ENCODE measurements at places on chromosomes 6 and 20.

DNA sequence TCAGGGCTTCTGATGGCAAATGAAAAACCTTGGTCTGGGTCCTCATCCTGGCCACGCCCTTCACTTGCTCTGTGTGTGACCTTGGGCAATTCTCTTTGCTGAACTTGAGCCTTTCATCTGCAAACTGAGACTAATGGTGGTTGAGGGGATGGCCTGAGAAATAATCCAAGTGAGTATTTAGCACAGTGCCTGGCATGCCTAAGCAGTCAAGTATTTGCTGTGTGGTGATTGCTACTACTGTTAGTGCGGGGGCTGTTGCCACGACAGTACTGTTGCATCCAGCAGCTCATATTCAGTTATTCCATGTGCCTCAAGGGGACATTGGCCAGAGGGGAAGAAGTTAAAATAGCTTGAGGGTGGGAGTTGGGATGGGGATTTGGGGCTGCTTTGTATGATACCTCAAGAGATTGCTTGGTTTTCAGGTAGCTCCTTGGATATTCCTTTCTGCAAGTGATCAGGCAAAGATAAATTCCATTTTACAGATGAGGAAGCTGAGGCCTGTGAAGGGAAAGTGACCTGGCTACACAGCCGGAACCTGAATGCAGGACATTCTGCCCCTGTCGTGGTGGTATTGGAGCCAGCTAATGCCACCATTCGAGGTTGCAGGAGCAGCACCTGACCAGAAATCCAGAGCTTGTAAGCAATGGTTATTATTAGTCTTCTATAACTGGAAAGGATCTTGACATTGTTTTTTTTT, 45.1 kb upstream of the EPB41L1 start:
- no peak for DNase-seq

GRCh38 chr6:40889137-40889832, 149.7 kb downstream of the UNC5CL start:
- no peak for DNase-seq

DNA sequence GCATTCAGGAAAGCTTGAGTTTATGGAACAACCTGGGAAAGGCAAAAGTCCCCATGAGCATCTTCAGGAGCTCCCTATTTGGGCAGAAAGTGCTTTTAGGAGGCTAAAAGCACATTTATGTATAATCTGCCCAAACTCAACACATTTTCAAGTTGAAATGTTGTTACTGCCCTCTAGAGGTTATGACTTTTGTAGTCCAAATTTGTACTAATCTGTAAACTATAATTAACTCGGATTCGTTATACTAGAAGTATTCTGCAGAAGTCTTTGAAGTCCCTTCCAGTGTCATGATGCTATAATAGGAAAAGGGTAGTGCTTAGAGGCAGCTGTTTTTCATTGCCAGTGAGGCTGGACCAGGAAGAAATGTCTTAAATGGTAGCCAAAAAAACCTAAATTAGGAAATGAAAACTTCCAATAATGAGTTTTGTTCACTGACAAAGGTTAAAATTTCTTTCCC, 44.8 kb upstream of the EMILIN3 start:
- DNase-seq = no peak

GRCh38 chr6:70758883-70759282, 91.2 kb downstream of the SMAP1 start:
- no peak for DNase-seq

DNA sequence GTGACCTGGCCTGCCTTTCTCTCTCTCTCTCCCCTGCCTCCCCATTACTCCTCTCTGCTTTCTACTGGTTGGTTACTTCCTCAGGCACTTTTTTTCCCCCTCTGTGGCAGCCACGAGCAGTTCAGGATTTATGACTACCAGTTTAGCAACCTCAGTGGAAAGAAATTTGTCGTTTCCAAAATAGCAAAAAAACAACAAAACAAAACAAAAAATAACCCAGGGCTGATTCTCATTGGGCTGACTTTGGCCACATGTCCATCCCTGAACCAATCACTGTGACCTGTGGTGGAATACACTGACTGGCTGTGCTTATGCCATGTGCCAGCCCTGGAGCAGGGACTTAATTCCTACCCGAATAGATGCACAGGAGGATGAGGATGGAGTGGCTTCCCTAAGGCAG, 137.4 kb downstream of the TFAP2C start:
- DNase-seq = no peak

GRCh38 chr6:136306466-136306865, 16.8 kb upstream of the BCLAF1 start:
- no peak for DNase-seq

DNA sequence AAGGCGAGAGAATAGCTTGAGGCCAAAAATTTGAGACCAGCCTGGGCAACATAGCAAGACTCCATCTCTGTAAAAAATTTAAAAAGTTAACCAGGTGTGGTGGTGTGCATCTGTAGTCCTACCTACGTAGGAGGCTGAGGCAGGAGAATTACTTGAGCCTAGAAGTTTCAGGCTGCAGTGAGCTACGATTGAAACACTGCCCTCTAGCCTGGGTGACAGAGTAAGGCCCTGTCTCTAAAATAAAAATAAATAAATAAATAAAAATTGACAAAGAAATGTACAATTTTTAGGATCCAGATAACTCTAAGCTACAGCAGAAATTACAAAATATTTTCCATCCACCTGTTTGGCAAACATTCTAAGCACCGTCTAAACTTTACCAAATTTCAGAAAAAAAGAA, 941.0 kb upstream of the ADGRB3 start:
- no peak for DNase-seq

- DNase-seq = no peak
Observed at GRCh38 chr6:115358616-115359015, 702.1 kb downstream of the FRK start.

GRCh38 chr6:17457405-17457804, 64.0 kb downstream of the CAP2 start:
- no peak for DNase-seq

GRCh38 chr20:32336918-32337347, 21.2 kb upstream of the ASXL1 start:
- DNase-seq = no peak

DNA sequence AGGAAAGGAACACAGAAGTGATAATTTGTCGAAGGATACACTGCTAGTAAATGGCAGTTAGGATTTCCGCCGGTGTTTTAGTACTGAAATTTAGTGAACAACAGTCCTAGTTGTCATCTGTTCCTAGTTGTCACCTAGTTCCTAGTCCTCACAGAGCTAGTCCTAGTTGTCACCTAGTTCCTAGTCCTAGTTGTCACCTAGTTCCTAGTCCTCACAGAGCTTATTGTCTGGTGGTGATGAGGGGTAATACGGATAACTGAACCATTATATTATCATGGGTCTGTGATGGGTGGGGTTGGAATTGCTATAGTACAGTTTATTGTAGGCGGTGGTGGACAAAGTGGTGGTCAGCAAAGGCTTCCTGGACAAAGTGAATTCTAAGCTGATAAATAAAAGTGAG, 1.8 kb downstream of the SNRNP48 start:
- DNase-seq = no peak

GRCh38 chr6:25222006-25222678, 57.0 kb upstream of the CARMIL1 start:
- DNase-seq = no peak

DNA sequence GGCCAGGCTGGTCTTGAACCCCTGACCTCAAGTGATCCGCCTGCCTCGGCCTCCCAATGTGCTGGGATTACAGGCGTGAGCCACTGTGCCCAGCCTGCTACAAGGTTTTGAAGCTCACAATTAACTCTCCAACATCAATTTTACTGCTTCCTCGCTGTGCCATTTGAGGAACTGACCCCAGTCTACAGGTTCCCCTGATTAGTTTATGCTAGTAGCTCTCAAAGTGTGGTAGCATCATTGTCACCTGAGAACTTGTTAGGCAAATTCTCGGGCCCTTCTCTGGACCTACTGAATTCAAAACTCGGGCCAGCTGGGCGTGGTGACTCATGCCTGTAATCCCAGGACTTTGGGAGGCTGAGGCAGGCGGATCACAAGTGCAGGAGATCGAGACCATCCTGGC, 49.4 kb downstream of the MCUR1 start:
- DNase-seq = no peak

DNA sequence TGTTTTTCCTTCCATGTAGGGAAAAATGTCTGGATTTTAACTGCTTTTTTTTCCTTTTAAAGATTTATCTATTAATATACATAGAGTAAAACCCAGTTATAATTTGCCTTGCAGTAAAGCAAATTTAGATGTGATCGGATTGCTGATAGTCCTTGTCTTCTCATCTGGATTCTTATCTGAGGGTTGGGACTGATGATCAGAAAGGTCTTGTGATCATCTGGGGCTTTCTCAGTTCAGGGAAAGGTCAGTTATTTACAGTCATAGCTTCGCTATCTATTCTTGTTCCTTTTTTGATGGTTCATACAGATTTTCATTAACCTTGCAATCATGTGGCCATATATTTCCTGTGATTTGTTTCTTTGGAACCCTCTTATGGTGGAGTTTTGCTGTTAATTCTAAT, 63.8 kb upstream of the CLDN20 start:
- no peak for DNase-seq

GRCh38 chr6:14559746-14560536, 442.4 kb downstream of the CD83 start:
- no peak for DNase-seq

DNA sequence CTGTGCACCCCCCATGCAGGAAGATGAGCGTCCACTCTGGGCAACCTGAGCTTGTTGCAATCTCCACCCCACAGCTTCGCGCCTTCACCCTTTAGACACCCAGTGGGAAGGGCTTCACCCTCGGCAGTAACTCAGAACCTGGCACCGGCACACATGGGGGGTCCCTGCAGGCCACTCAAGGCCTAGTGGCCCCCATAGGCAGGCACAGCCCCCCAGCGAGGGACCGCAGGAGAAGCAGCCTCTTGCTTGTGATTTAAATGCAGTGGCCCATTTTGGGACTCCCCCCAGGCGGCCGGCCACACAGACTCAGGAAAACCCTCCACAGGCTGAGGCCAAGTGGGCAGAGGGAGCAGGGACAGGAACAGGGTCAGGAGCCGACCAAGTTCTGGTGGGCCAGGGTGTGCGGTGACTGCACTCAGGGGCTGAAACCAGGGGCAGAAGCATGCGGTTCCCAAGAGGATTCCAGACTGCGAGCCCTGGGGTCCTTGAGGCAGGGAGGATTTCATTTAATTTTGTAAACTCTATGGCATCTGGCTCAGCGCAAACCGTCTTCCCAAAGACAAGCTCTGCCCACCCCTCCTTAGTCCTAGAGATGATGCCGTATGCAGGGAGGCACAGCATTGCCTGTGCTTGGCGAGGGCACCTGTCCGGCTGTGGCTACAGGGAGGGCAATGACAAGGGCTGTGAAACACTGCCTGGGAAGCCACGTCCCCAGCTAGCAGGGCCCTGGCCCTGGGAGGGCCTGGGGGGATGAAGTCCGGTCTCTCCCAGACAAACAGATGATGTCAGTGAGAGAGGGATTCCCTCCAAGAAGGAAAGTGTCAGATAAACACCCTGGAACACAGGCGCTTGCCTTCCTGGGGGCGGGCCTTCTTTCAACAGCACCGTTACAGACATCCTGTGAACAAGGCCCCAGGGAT, 52.9 kb upstream of the GPR31 start:
- no peak for DNase-seq

GRCh38 chr6:121510568-121511177, 75.2 kb downstream of the GJA1 start:
- DNase-seq = no peak

- no peak for DNase-seq
Observed at GRCh38 chr6:150966786-150967185, 101.3 kb downstream of the MTHFD1L start.

- DNase-seq = no peak
Observed at GRCh38 chr20:10558635-10559187, 115.1 kb downstream of the JAG1 start.

DNA sequence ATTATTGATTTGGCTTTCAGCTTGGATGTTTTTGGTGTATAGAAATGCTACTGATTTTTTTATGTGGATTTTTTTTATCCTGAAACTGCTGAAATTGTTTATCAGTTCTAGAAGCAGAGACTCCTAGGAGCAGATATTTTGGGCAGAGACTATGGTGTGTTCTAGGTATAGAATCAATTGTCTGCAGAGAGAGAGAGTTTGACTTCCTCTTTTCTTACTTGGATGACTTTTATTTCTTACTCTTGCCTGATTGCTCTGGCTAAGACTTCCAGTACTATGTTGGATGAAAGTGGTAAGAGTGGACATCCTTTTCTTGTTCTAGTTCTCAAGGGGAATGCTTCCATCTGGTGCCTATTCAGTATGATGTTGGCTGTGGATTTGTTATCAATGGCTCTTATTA, 370.6 kb downstream of the PHF3 start:
- DNase-seq = no peak

- DNase-seq = no peak
Observed at GRCh38 chr6:130389142-130389541, 23.3 kb downstream of the TMEM200A start.

DNA sequence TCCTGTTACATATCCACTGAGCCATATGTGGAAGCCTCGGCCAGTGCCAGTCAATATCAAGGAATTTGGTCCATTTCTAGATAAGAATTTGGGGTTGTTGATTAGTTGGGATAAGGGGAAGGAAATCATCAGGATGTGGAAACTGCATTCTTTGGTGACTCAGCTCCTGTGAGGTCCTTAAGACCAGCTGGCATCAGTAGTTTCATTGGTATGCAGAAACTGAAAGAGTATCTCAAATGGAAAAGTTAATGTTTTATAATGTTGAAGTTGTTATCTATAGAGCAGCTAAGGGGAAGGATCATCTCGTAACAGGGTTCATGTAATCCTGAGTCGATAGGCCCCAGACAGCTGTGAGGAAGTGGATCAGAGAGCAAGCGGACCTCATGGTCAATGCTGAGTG, 87.9 kb upstream of the PRND start:
- DNase-seq = no peak

GRCh38 chr6:135258970-135259369, 77.9 kb downstream of the MYB start:
- DNase-seq = no peak

DNA sequence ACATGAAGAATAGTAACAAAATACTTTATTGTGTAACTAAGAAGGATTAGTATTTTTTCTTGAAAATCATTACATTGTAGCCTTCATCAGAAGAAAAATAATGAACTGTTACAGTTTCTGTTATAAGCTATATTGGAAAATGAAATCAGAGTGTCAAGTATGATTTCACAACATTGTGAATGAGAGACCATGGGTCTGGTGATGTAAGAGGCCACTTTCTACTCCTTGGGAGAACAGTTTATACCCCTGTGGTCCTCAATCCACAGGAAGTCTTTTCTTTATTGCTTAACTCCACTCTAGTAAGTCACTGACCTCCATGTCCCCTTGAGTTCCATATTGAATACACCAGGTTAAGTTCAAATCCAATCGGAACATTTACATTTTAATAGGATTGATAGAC, 218.7 kb upstream of the FERMT1 start:
- no peak for DNase-seq

GRCh38 chr6:74651948-74652842, 553.7 kb downstream of the COL12A1 start:
- DNase-seq = no peak

DNA sequence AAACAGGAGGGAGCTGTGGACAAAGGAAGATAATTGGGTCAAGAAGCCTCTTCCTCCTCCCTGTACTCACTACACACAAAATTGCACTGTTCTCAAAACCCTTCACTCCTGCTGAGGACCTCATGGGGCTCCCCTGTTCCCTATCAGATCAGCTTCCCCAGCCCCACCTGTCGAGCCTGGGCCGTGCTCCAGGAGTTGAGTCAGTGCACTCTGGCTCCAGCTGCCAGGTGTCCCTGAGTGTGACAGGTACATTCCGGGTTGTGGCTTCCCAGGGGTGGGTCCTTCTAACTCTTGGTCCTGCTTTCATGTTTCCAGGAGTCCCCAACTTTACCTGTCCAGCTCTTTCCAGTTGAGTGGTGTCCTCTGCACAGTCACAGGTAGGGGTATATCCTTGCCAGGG, 8.4 kb downstream of the RAB5IF start:
- DNase-seq = no peak

Data from activated CD4-positive, CD25-positive, alpha-beta regulatory T cell treated with anti-CD3 and anti-CD28 coated beads, Interleukin-2, amount 50 U/mL, for 16 hours (primary cell).